Activated naive CD4-positive, alpha-beta T cell (primary cell): ENCODE measurements at places on chromosomes 2 and 18.

GRCh38 chr2:70807102-70807827 is 13.1 kb downstream of the CLEC4F start:
- DNase-seq: no peak

GRCh38 chr2:3073704-3074103 is 303.9 kb downstream of the EIPR1 start:
- no peak for DNase-seq

- no peak for DNase-seq
Observed at GRCh38 chr2:151544449-151544848, 134.7 kb downstream of the RIF1 start.

DNA sequence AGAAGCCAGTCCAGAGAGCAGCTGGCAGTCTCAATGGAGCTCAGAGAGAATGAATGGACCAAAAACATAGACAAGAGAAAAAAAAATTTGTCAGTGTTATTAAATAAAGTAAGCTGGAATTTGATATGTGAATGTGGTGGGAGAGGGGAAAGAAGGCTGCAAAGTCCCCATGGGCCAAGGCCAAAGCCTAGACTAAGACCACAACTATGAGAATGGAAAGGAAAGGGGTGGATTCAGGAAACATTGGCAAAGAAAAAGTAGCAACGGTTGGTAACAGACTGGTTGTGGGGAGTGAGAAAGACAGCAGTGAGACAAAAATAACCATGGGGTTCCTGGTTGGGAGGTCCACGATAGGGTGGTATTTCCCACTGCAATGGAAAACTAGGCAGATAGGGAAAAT is 47.0 kb downstream of the ZEB2 start:
- DNase-seq: no peak

- DNase-seq: no peak
Observed at GRCh38 chr18:34871435-34871834, 161.3 kb downstream of the DTNA start.

- no peak for DNase-seq
Observed at GRCh38 chr2:29495536-29496060, 380.4 kb downstream of the CLIP4 start.
